ENCODE measurements at places on chromosomes 1 and 21.
A peak's percentile ranks its signal among the peaks of the same experiment; 100 is the strongest.

GRCh38 chr21:45875881-45876280 is 105.7 kb upstream of the COL6A1 start:
- no peak for DNase-seq

GRCh38 chr1:230424391-230425251 is 1.5 kb downstream of the PGBD5 start:
- no peak for DNase-seq

- peak; percentile 59 for DNase-seq
Measured at GRCh38 chr1:93878501-93878888, 511 bp downstream of the DNTTIP2 start.

DNA sequence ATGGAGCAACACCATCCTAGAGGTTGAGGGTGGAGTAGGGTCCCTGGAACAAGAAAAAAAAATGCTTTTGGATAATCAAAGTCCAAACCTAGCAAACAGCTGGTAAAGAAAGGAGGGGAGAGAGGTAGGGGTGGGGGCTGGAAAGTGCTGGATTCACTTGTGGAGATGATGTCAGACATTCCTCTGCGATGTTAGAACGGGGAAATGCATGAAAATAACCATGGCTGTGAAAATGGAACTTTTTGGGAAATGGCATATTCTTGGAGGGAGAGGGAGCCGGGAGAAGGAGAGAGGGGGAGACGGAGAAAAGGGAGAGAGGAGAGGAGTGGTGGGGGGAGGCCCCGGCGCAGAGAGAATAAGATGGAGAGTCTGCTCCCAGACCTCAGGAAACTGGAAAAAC is 53.6 kb downstream of the OLFML2B start:
- DNase-seq, result no peak

- DNase-seq, result no peak
Measured at GRCh38 chr21:41071258-41072171, 96.4 kb upstream of the BACE2 start.

DNA sequence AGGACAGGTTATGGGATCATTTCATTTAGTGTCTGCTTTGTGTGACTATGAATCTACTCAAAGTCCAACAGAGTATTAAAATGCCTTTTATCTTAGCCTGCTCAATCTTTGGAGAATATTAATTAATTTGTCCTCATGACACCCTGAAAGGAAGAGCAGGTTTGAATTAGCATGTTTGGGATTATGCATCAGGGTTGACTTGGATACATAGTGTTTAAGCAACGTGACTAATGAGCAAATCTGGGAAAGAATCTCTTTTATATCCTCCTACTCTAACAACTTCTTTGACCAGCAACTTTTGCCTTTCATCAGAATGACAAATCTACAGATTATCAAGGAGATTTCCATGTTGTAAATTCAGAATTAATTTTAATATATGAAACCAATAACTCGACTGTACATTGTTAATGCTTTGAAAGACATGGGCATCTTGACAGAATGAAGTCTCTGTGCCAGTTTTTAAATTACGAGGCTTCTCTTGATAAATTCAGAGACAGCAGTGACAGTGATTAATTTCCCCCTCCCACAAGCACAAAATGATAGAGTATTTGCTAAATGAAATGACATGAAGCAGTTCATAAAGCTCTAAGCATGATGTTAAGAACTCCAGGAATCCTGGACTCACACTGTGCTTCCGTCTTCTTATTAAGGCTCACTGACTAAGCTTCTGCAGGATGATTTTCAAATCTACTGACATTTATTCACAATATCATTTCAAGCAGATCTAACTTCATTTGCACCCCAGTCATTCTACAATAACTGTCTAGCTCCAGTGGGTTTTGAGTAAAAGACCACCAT is 156.5 kb downstream of the PCNX2 start:
- DNase-seq, result no peak

GRCh38 chr1:29122682-29123052 is 1.0 kb downstream of the TMEM200B start:
- DNase-seq, result no peak

DNA sequence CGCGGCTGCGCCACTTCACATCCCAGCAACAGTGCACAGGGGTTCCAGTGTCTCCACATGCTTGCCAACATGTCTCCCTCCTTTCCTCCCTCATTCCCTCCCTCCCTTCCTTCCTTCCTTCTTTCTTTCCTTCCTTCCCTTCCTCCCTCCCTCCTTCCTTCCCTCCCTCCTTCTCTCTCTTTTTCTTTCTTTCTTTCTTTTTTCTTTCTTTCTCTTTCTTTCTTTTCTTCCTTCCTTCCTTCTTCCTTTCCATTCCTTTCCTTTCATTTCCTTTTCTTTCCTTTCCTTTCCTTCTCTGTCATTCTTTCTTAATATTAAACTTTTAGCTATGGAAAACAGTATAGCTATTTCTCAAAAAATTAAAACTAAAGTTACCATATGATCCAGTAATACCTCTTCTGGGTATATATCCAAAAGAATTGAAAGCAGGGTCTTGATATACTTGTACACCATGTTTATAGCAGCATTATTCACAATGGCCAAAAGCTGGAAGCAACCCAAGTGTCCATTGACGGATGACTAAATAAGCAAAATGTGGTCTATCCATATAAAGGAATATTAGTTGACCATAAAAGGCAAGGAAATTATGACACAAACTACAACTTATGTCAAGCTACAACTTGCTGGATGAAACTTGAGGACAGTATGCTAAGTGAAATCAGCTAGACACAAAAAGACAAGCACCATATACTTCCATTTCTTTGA is 55.0 kb upstream of the TLR5 start:
- DNase-seq, result no peak

GRCh38 chr1:88061492-88062177 is 622.4 kb upstream of the PKN2 start:
- no peak for DNase-seq

DNA sequence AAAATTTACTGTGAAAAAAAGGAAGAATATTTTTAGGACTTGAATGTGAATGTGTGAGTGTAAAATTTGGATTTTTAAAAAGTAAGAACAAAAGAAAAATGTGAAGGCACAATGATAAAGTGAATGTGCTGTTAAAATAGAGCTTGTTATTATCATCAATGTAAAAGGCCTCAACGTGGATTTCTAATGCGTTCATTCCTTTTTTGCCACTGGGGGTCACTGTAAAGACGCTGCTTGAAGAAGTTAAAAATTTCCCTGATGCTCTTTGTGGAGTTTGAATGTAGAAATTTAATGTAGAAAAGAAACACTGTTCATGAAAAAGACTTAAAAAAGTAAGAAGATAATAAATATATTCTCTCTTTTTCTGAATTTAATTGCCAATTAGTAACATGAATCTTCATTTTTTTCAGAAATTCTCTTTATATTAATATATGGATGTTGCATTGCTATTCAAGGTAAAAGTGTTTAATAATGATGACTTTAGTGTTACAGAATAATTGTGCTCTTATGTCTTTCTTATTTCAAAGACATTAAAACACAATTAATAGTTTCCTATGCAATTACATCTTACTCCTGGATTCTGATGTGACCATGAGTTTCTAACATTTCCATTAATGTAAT is 161.5 kb downstream of the DNM3 start:
- no peak for DNase-seq

DNA sequence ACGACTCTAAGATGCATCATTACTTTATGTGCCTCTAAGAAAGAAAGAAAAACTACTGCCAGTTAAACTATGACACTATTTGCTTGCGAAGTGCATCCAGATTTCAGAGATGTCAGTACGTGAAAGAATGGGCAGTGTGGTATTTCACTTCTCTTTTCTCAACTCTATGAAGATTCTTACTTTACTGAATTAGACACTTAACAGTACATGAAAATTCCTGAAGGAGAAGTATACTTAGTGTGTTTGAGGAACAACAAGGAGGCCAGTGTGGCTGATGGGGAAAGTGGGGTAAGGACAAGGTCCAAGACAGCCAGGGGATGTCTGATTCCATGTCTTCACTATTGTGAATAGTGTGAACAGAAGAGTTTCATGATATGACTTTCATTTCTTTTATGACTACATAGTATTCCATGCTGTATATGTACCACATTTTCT is 53.9 kb upstream of the HSD17B7 start:
- DNase-seq, result no peak

Measured in stimulated activated CD8-positive, alpha-beta memory T cell treated with anti-CD3 and anti-CD28 coated beads, Interleukin-12 subunit alpha, Interleukin-12 subunit beta, amount 100 ng/mL, for 4 hours (primary cell).